ENCODE measurements at places on chromosomes 1 and 21.

GRCh38 chr1:44407430-44408211 is 2.6 kb downstream of the RNF220 start:
- DNase-seq: no peak

DNA sequence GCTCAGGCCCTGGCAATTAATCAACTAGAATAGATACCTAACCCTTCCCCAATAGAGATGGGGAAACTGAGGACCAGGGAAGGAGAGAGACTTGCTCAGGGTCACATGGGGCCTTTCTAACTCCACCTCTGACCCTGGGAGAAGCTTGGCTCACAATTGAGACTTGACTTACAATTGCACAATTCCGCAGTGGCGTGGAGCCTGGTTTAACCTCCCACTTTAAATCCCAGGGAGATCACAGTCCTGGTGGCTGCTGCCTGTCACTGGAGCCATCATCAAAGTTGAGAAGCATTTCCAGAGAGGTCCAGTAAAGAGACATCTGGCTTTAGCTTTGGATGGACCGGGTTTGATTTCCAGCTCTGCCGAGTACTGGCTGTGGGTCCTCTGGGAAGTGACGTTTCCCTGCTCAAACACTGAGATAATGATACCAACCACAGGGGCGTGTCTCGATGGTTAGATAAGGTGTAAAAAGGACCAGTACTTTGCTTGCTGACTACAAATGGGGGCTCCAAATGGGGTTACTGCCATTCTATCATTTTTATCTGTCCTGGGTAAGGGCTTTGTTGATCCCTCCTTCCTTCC is 39.3 kb downstream of the TRIM62 start:
- DNase-seq: no peak

DNA sequence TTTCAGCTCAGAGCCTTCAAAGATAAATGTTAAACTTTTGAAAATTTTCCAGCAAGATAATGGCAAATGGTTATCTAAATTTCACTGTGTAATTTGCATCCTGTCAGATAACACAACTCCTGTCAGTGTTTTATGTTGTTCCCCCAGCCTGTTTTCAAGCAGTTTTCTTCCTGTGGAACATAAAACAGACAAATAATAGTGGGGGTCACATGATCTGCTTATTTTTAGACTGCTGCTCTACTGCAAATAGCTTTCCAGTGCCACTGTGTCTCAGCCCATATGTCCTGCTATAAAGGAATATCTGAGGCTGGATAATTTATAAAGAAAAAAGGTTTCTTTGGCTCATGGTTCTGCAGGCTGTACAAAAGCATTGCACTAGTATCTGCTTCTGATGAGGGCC is 32.2 kb downstream of the FMO3 start:
- no peak for DNase-seq

DNA sequence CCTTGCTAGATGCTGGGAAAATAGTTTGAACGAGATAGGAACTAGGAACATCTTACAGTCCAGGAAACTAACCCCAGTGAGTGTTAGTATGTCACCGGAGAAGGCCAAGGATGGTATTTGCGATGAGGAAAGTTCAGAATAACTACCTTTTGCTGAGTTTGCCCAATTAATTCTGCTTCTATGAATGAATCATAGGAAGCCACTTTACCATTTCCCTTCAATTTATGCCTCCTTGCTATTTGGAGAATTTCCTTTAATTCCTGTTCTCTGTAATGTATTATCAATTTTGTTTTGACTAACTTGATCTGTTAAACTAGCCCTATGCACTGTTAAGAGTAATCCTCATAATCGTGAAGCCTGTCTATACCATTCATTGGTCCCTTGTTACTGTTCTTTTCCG is 40.7 kb upstream of the HLX start:
- no peak for DNase-seq

- DNase-seq: no peak
Measured at GRCh38 chr1:115726161-115726560, 42.4 kb downstream of the CASQ2 start.

DNA sequence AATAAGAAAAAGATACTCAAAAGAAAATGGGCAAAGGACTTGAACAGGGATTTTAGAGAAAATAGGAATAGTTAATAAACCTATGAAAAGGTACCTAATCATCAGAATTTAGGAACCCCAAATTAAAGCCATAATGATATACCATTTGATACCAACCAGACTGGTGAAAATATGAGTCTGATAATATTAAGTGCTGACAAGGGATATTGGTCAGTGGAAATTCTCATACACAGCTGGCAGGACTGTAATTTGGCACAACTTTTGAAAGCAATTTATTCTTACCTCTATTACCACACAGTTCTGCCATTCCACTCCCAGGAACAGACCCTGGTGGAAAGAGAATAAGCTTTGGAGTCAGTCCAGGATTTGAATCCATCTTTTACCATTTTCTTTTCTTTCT is 111.3 kb downstream of the KIF26B start:
- DNase-seq: no peak

- DNase-seq: no peak
Measured at GRCh38 chr1:116150368-116150767, 39.2 kb downstream of the MAB21L3 start.

DNA sequence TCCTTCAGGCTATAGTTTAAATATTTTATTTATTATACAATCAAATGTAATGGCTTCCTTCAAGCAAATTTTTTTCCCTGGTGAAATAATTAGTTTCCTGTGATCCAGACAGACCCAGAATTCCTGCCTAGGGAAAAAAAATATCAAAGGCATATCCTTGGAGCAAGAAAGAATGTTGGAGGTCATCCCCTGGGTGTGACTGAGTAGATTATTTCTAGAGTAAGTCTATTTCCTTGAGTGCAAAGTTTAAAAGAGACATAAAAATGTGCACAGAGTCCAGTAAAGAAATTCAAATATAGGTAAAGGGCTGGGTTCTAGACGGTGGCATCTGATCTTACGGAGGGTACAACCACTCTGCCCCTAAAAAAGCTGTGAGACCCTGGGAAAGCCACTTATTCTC is 32.2 kb upstream of the SAMD13 start:
- DNase-seq: no peak

DNA sequence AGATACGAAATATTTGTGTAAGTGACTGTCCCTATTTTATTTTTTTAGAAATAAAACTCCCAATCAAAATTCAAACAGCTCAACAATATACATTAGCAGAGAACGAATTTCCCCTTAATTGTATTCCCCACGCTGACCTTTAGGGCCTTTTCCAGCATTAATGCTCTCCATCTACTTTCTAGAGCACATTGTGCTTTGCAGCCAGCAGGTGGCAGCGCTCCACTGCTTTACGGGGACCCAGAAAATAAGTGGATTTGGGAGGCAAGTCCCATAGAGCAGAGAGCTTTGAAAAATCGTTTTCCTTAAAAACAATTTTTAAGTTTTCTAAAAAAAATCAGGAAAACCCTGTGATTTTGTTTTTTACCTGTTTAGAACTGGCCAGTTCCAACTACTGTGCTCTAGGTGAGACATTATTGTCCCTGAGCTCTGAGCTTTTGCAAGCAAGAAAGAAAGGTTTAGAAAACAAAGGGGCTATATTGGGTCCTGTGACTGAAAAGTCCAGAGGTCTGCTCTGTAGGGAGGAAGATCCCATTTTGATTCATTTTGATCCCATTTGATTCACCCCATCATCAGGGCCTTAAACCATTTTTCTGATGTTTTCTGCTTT is 144.4 kb upstream of the ZNF644 start:
- DNase-seq: peak; percentile 35

- DNase-seq: peak; percentile 11
Measured at GRCh38 chr21:44427241-44428120, 27.8 kb upstream of the LRRC3 start.

GRCh38 chr1:236767276-236767675 is 27.8 kb upstream of the MTR start:
- peak; percentile 21 for DNase-seq

- no peak for DNase-seq
Measured at GRCh38 chr21:29669416-29669815, 270.4 kb downstream of the GRIK1 start.

- DNase-seq: no peak
Measured at GRCh38 chr1:81594206-81594605, 206.5 kb upstream of the ADGRL2 start.

DNA sequence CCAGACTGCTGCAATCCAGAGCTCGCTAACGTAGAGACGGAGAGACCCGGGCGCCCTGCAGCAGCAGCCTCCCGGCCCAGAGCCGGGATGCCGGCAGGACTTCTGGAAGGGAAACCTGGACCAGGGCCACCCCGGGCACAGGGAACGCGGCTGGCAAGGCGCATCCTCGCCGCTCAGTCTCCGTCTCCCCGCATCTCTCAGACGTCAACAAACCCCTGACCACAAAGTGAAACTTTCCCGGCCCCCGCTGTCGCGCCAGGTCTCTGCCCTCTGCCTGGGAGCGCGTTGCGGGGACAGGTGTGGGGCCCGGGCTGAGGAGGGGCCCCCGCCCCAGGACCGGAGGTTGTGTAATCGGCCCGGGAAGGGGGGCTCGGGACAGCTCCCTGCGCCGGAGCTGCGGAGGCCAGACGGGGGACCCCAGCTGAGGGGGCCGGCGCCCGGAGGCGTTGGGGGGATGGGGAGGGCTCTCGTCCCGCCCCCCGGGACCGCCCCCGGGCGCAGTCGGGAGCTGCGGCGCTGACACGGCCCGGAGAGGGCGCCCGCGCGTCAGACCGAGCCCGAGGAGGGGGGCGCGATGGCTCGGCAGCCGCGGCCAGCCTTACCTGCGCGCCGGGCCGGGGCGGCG is 116.6 kb upstream of the HIVEP3 start:
- DNase-seq: peak; percentile 63

- DNase-seq: no peak
Measured at GRCh38 chr1:99017655-99018054, 13.0 kb upstream of the PLPPR5 start.

- no peak for DNase-seq
Measured at GRCh38 chr1:235881930-235882700, 15.4 kb upstream of the LYST start.

DNA sequence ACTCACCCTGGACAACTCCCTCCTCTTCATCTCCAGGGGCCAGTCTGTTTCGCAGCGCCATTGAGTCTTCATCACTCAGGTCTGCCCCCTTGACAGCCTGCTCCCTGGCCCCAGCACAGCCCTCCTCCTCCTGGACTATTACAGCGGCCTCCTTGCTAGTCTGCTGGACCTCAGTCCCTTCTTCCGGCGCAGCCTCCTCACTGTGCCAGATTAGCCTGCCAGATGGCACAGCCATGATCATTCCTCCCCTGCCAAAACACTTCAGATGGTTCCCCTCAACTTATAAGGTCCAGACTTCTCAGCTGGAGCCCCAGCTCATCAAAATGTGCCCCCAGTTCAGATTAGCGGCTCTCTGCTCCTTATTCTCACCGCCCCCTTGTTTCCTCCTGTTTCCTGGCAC is 7.0 kb upstream of the CELSR2 start:
- no peak for DNase-seq

DNA sequence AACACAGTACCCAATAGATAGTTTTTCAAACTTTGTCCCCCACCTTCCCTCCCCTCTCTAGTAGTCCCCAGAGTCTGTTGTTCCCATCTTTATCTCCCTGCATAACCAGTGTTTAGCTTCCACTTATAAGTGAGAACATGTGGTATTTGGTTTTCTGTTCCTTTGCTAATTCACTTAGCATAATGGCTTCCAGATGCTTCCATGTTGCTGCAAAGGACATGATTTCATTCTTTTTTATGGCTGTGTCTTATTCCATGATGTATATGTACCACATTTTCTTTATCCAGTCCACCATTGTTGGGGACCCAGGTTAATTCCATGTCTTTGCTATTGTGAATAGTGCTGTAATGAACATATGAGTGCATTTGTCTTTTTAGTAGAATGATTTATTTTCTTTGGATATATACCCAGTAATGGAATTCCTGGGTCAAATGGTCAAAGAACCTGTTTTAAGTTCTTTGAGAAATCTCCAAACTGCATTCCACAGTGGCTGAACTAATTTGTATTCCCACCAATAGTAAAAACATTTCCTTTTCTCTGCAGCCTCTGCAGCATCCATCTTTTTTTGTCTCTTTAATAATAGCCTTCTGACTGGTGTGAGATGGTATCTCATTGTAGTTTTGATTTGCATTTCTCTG is 126.0 kb downstream of the AK5 start:
- DNase-seq: no peak

DNA sequence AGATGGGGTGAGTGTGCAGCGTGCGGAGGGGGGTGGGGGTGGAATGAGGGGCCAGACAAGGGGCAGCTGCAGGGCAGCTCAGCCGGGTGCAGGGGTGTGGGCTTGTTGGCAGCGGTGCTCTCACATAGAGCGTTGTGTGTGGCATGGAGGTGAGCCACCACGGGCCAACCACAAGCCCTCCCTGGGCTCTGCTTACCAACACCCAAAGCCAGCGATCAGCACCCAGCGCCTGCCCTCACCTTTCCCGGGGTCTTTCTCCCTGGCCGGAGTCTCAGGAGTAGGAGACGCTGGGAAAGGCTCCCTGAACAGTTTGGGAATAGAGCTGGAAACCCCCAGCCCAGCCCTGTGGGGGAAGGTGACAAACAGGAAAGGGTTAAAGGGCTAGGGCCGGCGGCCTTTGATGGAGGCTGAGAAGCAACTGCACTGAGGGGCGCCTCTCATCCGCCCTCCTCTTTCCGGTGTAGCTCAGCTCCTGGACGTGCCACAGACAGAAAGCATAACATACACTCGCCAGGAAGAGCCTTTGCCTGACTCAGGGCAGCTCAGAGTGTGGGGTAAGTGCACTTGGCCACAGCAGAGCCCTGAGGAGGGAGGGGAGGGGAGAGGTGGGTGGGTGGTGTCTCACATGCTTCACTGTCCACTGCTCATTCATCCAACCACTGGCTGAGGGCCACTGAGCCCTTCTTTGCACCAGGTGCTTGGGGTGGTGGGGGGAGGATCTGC is 577 bp downstream of the IKBKE start:
- peak; percentile 44 for DNase-seq

DNA sequence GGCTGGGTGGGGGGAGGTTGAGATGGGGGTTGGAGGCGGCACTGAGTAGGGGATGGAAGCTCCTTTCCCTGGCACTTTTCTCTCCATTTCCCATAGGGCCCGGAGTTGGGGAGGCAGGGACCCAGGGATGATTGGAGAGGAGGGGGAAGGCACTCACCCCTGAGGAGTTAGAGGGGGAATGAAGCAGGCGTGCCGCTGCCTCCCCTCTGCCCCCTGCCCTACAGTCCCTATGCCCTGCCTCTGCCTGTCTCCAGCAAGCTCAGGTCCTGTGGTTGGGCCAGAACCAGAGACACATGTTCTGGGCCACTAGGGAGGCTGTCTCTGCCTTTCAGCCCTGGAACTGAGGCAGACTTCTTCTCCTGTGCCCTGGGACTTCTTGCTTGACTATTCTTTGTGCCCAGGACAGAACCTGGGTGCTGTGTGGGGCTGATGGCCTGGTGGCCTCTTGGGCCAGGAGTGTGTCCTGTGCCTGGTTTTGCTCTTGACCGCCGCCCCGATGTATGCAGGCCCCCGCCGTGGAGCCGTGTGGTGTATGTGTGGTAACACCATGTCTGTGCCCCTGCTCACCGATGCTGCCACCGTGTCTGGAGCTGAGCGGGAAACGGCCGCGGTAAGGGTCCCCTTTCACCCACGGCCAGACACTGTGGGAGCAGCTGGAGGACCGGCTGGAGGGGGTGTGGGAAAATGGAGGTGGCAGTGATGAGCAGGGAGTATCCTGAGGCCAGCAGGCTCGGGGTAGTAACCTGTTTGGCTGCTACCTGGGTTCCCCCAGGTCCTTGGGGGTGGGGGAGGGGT is 1.4 kb downstream of the LYPLA2 start:
- DNase-seq: no peak

Measured in body of pancreas (tissue), 4 donors.